ENCODE measurements at places on chromosomes 3 and 15.

DNA sequence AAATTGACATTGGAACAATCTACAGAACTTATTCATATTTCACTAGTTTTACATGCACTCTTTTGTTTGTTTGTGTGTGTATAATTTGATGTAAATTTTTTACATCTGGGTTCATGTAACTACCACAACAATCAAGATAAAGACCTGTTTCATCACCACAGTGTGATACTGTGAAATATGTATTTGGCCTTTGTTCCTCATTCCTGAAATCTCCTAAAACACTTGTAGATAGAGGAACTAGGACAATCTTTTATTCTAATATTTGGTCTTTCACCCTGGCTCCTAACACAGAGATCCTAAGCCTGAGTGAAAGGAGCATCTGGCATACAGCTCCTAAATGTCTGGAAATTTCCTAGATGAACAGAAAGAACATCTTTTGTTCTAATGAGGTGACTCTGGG is 155.0 kb upstream of the GPR149 start:
- no peak for DNase-seq

- no peak for DNase-seq
Measured at GRCh38 chr15:41999290-42000285, 21.3 kb downstream of the PLA2G4E start.

DNA sequence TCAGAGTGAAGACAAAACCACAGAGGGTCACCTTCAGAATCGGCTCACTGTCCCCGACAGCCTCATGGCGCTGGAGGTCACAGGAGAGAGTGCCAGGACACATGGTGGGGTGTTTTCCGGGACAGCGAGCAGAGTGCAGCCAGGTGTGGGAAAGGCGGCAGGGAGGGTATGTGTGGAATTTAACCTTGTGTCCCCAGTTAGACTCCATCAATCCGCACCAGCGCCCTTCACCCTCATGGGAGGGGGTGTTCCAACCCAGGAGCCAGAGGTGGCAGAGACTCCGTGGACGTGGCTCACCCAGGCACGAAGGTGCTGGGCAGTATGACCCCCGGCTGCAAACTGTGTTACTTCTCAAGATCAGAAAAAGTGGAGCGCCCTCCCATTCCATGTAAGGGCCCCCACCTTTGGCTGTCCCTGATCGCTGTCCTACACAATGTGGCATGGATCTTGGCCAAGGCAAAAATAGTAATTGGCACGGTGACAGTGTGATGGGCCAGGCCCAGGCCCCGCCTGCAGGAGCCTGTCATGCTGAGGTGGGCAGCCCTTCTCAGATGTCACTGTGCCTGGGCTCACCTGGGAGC is 190.3 kb downstream of the XXYLT1 start:
- DNase-seq = peak; percentile 79

- DNase-seq = no peak
Measured at GRCh38 chr3:43913036-43913948, 222.6 kb downstream of the ABHD5 start.

- no peak for DNase-seq
Measured at GRCh38 chr3:197468167-197468566, 87.6 kb downstream of the BDH1 start.

- DNase-seq = no peak
Measured at GRCh38 chr3:42758126-42758525, 14.9 kb downstream of the CCDC13 start.

- no peak for DNase-seq
Measured at GRCh38 chr3:11499144-11499543, 144.6 kb downstream of the VGLL4 start.

- DNase-seq = peak; percentile 93
Measured at GRCh38 chr15:39621210-39621609, 40.3 kb downstream of the THBS1 start.

DNA sequence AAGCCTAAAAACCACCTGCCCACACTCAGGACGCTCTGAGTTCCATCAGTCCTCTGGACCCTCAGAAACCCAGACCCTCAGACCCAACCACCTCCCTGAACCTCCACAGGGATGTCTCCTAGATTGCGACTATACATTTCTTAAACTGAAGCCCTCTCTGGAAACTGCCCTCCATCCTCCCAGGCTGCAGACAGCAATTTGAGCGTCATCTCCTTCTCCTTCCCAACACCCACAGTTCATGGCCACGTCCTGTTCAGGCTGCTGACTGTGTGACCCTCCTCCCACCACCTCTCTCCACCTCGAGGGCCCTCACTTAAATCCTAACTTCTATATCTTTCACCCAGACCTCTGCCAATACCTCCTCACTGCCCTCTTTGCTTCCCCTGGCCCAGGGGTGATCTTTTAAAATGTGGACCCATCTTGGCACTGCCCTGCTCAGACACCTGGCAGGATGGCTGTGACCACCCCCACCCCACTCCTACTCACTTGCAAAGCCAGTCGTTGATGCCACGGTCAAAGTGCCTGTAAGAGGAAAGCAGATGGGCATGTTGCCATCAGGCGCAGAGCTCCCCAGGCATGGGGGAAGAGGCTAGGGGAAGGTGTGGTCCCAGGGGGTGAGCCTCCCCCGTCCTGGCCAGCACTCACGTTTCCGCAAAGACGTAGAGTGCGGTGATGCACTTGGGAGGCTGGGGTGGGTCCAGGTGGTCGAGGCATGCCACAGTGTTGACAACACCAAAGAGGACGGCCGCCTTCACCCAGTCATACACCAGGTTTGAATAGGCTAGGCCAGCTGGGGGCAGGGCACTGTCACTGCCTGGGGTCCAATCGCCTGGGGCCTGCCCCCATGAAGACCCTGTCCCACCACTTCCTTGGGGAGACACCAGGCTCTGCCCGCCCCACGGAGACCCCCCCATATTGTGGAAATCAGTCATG is 6.0 kb downstream of the HHATL start:
- no peak for DNase-seq

DNA sequence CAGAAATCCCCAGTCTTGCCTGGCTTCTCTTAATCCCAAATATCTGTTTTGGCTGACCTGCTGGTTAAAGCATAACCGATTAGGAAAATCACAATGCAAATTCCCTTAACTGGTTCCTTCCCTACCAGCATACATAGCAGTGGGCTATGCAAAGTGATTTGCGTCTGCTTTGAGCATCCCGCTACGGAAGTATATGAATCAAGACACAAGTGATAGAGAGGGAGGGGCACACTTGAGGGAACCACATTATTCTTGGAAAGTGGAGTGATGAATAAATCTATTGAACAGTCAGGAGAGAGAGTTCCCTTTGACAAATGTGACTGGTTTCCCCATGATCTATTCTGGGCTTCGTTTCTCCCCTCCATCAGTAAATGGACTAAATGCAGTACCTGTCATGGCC is 119.6 kb upstream of the C15orf61 start:
- no peak for DNase-seq

- DNase-seq = peak; percentile 37
Measured at GRCh38 chr3:136305879-136306278, 55.7 kb downstream of the PCCB start.

DNA sequence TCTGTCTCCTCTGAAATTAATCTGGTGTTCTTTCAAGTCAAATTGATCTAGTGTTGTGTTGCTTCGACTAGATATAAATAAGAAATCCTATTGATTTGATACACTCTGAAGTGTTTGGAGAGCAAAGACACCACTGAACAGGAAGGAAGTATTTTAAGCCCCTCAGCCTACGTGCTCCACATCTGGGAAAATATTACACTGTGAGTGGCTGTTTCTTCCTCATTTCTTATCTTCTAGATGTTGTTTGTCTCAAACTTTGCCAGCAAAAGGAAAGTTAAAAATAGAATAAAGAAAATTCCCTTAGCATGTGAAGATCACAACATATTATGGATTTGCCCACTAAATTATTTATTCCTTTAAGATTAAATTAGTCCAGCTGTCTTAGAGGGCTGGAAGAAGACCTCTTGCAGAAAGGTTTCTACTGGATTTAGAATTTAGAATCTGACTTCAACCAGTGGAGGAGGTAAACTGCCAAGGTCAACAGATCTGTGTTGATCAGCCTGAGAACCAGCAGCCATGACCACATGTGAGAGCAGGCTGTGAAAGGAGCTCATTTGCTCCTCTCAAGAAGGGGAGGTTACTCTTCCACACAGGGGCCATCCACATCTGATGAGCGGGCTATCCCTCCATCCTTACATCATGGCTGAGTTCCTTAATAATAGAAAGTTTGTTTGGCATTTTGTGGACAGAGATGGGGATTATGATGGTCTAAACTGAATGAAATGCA is 46.3 kb upstream of the ACKR4 start:
- no peak for DNase-seq

GRCh38 chr15:97745481-97746071 is 214.9 kb upstream of the ARRDC4 start:
- peak; percentile 38 for DNase-seq

DNA sequence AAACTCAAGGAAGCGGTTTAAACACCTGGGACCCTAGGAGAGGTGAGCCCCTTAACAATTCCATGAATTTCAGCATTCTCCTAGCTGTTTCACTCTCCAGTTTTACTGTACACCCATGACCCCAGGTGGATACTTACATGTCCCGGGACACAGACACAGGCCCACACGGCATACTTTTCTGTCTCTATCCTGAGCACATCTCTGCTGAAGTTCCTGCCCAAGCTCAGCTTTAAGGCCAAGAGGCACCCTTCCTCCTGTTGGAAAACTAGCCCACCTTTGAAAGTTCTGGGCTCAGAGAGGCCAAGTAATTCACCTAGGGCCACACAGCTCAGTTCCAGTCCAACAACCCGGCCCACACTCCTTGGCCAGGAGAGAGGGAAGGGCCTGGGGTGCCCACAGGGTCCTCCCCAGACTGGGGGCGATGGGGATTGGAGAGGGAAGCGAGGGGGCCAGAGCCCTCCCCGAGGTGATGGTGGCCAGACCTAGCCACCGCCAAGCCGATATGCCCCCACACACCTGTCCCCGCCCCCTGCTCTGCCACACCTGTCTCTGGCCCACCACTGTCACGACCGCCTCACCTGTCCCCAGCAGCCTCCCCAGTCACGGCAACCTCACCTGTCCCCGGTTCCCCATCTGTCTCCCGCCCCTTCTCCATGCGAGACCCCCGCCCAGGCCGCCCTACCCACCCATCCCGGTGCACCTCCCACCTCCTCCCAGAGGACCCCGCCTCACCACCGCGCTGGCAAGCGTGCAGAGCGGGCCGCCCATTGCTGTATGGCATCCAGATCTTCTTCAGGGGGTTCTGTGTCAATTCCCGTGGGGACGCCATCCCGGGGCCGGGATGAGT is 431 bp downstream of the PFKFB4 start:
- no peak for DNase-seq

DNA sequence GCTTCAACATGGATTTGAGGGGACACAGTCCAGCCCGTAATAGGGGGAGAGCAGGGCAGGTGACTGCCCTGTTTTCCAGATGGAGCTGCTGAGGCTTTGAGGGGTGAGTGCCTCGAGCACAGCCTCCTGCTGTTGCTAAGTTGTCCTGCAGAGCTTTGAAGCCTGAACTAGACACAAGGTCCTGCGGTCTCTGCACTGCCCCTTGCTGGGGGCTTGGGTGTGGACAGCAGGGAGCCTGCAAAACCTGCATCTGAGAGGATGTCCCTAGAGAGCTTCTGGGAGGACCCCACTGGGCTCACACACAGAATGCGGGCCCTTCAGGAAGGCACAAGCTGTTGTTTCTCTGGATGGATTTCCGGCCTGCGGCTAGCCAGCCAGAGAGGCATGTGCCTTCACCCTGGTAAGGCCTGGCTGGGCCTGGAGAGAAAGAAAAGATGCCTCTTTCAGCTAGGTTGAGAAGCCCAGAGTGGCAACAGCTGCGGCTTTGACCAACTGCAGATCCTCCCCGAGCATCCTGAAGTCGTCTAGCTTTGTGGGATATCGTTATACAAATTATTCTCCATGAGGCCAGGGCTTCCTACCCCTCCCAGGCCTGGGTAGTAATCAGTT is 226.2 kb downstream of the SLCO3A1 start:
- DNase-seq = no peak

GRCh38 chr3:173702561-173702960 is 305.0 kb downstream of the NLGN1 start:
- no peak for DNase-seq

- no peak for DNase-seq
Measured at GRCh38 chr15:89155656-89156055, 65.7 kb downstream of the RLBP1 start.

GRCh38 chr15:66369773-66370651 is 13.5 kb upstream of the TIPIN start:
- no peak for DNase-seq

GRCh38 chr15:67329984-67330733 is 75.6 kb downstream of the IQCH start:
- no peak for DNase-seq

DNA sequence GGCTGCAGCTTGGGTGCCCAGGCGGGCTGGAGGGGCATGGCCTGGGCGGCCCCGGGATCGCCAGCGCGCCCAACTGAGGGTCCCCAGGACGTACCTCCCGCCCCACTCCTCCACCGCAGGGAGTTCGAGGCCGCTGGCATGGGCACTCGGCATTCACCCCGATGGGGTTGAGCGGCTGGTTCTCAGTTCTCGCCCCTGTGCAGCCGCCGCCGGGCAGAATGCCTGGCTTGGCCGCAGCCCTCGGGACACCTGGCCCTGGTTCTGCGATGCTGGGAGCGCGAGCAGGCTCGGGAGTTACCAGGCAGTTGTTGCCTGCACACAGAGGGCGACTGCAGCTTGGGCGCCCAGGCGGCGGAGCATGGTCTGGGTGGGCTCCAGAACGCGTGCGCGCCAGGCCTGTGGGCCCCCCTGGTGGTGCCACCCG is 121.4 kb downstream of the LMLN start:
- peak; percentile 5 for DNase-seq

GRCh38 chr3:47436180-47436579 is 39.6 kb downstream of the SCAP start:
- no peak for DNase-seq

DNA sequence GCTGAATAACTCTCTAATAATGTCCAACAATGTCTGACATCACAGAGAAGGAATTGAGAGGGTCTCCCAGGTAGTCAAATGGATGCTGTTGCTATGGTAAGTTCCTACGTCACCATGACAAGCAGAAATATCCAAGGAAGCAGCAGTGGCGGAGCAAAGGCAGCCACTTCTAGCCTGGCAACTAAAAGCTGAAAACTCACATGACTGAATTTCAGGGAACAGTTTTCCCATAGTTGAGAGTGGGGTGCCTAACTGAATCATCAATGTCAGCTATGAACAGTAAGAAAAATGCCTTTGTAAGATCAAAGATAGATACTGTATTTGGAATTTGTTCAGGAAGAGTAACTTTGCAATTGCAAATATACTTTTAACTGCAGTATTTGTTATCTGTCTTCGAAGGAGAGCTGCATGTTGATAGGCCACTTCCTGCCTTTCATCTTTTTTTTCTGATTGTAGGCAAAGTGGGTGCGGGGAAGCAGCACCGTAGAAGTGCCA is 161.7 kb downstream of the BBX start:
- no peak for DNase-seq

- DNase-seq = no peak
Measured at GRCh38 chr3:186194451-186194811, 85.5 kb upstream of the ETV5 start.

- DNase-seq = no peak
Measured at GRCh38 chr3:20103731-20104130, 63.5 kb downstream of the KAT2B start.

- DNase-seq = no peak
Measured at GRCh38 chr3:194296454-194297263, 54.5 kb downstream of the CPN2 start.

GRCh38 chr15:88627463-88627862 is 6.3 kb downstream of the AEN start:
- DNase-seq = no peak

Data from NCI-H2171 treated with DMSO at 0.1 percent for 48 hours (cell line).